CD8-positive, alpha-beta T cell (primary cell): ENCODE measurements at places on chromosomes 13 and 19. TPM values are rescaled to one million over a fixed set of nuclear protein-coding genes. Genes with fewer than 3 reads are reported as not detected.

- no peak for DNase-seq
Measured at GRCh38 chr13:38462605-38463004, 113.0 kb downstream of the UFM1 start.

The IGSF23 gene
- total RNA-seq: not detected

The LRRC63 gene
- 0.31 TPM for total RNA-seq

The CEACAM20 gene
- not detected for total RNA-seq

The ADGRE3 gene
- total RNA-seq: not detected
